Stimulated activated CD4-positive, alpha-beta T cell treated with anti-CD3 and anti-CD28 coated beads, Interleukin-2, amount 100 ng/mL, for 24 hours (primary cell): ENCODE measurements at places on chromosomes 12 and 14.
A peak's percentile ranks its signal among the peaks of the same experiment; 100 is the strongest.

DNA sequence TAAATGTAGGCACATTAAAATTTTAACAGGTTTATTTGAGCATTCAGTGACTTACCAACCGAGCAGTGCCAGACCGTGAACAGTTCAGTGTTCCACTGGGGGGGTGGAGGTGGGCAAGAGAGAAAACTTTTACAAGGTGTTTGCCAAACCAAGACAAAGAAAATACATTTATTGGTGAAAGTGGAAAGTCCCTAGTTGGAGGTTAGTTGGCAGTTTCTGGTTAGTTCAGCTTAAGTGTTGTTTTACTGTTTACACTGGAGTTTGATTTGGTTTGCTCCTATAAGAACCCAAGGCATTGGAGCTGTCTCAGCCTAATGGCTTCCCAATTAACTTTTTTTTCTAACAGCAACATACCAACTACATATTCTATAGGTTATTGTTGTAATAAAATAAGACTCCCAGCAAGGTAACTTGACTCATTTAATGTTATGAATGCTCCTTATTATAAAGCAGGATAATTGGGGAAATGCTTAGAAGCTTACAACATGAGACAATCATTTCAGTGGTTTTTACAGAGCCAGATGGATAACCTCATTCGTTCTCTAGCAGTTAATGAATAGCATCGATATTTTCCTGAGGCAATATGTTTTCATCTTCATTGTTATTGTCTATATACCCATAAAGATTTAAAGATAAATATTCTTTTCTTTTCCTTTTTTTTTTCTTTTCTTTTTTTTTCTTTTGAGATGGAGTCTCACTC is 115.8 kb downstream of the ETNK1 start:
- DNase-seq = no peak

DNA sequence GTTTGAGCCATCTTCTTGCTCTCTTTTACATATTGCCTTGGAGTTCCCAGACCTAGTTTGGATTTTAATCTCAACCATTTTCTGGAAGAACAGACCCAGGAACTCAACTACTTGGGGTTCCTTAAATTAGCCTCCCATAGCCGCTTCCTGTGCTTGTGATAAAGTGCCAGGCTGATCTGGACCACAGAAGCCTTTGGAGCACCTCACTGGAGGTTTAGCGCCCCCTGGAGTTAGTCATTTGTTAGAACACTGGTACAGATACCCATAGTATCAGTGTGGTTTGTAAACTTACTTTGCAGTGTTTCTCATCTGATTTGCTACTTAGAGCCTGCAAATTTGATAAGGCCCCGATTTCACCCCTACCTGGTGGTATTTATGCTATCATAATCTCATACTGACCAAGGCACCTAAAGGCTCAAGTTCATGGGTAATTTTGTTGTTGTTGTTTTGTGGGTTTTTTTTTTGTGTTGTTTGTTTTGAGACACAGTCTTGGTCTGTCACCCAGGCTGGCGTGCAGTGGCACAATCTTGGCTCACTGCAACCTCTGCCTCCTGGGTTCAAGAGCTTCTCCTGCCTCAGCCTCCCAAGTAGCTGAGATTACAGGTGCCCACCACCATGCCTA is 3.7 kb downstream of the UNC119B start:
- peak; percentile 80 for DNase-seq

DNA sequence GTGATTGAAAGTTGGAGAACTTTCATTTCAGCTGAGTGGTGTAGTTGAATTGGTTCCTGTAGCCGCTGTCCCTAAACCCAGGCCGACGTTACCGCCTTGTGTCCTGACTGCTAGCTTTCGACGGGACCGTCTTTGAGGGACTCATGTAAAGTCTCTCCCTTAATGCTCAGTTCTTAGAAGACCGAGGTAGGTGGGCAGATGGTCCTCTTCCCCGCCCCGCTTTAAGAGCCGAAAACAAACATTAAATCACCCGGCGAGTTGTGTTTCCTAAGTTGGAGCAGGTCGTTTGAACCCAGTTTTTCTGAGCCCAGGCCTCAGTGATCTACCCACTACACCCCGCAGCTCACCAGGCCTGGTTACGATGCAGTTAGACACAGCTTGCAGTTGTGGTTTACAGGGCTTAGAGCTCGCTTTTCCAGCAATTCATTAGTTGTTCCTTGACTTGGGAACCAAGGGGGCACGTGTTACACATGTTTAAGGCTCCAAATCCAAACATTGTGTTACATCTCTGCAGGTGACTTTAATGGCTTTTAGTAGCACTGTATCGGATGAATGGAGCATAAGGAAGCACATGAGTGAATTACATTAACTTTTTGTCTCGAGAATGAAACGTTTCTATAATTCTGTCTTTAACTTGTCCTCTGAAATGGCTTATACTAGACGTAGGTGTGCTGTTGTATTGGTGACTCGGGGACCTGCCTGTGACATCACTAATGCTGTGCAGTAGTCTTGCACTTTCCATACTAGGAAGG is 790 bp downstream of the NEDD1 start:
- DNase-seq = peak; percentile 26

- DNase-seq = no peak
Measured at GRCh38 chr14:84272290-84272721, 1257.6 kb upstream of the FLRT2 start.

GRCh38 chr12:73531752-73532151 is 1005.9 kb upstream of the ATXN7L3B start:
- no peak for DNase-seq

- DNase-seq = no peak
Measured at GRCh38 chr14:56694609-56695008, 115.0 kb downstream of the TMEM260 start.
